ENCODE measurements at places on chromosomes 2 and 18.

GRCh38 chr2:29405266-29405665 is 290.1 kb downstream of the CLIP4 start:
- peak; percentile 90 for DNase-seq

GRCh38 chr2:239265681-239266433 is 135.0 kb downstream of the HDAC4 start:
- no peak for DNase-seq

DNA sequence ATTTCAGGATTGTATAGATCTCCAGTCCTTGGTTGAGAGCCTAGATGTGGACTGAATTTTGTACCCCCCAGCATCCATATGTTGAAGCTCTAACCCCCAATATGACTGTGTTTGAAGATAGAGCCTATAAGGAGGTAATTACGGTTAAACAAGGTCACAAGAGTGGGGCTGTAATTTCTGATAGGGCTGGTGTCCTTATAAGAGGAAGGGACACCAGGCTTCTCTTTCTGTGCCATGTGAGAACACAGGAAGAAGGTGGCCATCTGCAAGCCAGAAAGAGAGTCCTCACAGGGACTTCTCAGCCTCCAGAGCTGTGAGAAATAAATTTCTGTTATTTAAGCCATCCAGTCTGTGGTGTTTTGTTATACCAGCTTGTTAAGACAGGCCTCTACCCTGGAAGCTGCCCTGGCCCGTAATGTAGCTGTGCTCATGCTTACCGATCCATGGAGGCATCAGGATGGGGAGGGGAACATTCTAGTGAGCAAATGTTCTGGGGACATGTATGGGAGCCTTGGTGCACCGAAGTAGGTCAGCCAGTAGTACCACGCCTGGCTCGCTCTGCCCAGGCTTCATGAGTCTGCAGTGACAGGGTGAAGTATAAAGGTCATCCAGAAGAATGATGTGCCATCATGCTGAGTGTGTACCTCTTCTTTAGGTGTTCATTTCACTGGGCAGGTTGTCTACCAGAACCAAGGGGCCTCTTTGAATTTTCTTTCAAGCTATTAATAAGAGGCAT is 16.1 kb downstream of the RASGRP3 start:
- no peak for DNase-seq

DNA sequence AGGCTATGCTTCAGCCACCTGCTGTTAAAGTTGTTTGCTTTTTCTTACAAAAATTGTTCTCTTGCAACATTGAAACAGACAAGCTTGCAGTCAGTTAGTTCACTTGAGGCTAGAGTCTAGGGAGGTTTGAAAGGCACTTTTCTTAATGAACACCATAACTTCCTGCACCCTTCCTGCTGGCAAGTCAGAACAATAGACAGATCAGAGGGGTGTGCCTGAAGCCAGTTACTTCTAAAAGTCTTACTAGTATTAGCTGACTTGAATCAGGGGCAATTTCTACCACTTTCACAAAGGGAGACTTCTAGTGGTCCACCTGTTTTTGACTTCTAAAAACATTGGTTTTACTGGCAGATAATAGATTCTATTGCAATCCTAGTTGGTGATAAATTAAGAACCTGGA is 367.4 kb upstream of the CDH20 start:
- DNase-seq = no peak

- DNase-seq = no peak
Measured at GRCh38 chr18:3648200-3648599, 198.2 kb downstream of the TGIF1 start.

- DNase-seq = no peak
Measured at GRCh38 chr2:199136681-199137080, 321.1 kb downstream of the SATB2 start.

DNA sequence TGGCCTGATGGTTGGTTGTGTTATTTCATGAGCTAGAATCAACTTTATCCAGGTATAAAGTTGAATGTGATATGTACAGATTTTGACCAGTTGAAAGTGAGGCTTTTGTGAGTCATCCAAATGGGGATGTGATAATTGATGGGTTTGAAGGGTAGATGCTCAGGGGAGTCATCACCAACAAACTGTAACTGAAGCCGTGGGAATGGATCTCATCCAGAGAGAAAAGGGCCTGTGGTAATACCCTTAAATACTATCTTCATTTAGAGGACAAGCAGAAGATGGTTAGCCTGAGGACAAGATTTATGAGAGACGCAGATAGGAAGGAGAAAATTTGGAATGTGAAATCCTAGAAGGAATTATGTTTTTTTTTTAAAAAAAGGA is 90.5 kb upstream of the MYO3B start:
- no peak for DNase-seq

- no peak for DNase-seq
Measured at GRCh38 chr2:18232731-18233438, 327.6 kb downstream of the RDH14 start.

- no peak for DNase-seq
Measured at GRCh38 chr2:16202266-16203020, 262.1 kb downstream of the MYCN start.

GRCh38 chr18:68725346-68725745 is 10.4 kb upstream of the TMX3 start:
- DNase-seq = no peak

- DNase-seq = no peak
Measured at GRCh38 chr2:181420259-181421130, 36.7 kb upstream of the ITGA4 start.

GRCh38 chr2:48747319-48747718 is 8.2 kb downstream of the LHCGR start:
- no peak for DNase-seq

DNA sequence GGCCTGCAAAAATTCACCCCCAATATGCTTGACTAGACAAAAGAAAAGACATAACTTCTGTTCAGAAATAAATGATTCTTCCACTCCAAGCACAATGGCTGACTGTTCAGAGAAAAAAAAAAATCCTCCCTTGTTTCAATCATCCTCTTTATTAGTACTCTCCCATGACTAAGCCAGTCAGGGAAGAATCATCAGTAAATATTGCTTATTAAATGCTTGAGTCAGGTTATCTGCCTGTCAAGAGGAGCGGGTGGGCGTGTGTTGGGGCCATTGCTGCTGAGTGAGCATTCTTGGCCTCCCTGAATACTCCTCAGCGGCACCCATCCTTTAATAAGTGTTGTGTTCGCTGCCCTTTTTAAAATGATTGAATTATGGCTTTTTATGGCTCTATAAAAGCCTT is 1334.8 kb upstream of the CELF4 start:
- DNase-seq = no peak

GRCh38 chr2:21223618-21224017 is 99.8 kb downstream of the TDRD15 start:
- no peak for DNase-seq

DNA sequence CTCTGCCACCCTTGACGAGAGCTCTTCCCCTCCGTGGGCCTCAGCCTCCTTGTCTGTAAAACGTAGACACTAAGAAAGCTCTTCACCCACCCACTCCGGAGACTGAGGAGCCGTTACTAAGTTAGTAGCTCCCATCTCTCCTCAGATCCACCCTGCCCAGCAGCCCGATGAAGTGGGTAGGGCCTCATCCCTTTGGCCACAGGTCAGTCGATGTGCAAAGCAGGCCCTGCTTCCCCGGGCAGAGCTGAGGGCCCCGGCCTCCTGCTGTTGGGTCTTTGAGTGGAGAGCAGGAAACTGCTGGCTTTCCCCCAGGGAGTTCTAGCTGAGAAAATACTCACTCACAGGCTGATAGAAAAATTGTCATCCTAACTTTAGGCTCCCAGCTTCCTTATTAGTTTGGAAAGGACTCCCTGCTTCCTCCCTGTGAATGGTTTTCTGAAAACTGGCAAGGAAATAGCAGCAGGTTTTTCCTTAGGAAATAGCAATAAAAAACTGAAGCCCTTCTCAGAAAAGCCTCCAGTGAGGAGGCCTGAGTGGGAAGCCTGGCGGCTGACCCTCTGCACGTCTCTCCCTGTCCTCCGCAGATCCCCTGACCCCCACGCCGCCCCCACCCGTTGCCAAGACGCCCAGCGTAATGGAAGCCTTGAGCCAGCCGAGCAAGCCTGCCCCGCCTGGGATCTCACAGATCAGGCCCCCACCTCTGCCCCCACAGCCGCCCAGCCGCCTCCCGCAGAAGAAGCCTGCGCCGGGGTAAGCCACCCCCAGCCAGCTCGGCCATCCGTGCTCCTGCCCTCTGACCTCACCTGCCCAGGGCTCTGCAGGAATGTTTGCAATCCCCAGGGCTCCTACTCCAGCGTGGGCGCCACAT is 30.2 kb downstream of the ITGB1BP1 start:
- no peak for DNase-seq

DNA sequence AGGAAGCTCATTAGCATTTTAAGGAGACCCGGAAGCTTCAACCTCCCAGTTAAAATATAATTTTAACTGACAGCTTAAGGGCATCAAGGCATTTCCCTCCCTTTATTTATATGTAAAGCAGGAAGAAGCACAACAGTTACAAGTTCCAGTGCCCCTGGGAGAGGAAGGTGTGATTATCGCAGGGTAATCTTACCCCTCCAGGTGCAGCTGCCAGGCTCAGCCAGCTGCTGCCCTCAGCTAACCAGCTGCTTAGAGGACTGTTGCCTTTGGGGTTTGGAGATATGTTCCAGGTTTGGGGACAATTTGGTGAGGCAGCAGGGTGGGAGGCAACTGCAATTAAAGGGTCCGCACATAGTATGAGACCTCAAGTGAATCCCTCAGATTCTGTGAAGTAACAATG is 55.3 kb upstream of the SETBP1 start:
- no peak for DNase-seq

All from NCI-H1694 (cell line).